ENCODE measurements at places on chromosomes 16 and 17. TPM values are rescaled to one million over a fixed set of nuclear protein-coding genes. Genes with fewer than 3 reads are reported as not detected.
A peak's percentile ranks its signal among the peaks of the same experiment; 100 is the strongest.

GRCh38 chr17:19744492-19744891 is 3.6 kb downstream of the ALDH3A1 start:
- H3K27ac ChIP-seq = no peak overlapping the region
- no peak for DNase-seq
- no peaks in the 10 kb centered on the region for H3K27me3 ChIP-seq
- no peaks in the 10 kb centered on the region for H3K36me3 ChIP-seq

- H3K27me3 ChIP-seq = no peaks in the 10 kb centered on the region
- H3K27ac ChIP-seq = no peak overlapping the region
Observed at GRCh38 chr16:82793528-82794245, 166.9 kb downstream of the CDH13 start.

DNA sequence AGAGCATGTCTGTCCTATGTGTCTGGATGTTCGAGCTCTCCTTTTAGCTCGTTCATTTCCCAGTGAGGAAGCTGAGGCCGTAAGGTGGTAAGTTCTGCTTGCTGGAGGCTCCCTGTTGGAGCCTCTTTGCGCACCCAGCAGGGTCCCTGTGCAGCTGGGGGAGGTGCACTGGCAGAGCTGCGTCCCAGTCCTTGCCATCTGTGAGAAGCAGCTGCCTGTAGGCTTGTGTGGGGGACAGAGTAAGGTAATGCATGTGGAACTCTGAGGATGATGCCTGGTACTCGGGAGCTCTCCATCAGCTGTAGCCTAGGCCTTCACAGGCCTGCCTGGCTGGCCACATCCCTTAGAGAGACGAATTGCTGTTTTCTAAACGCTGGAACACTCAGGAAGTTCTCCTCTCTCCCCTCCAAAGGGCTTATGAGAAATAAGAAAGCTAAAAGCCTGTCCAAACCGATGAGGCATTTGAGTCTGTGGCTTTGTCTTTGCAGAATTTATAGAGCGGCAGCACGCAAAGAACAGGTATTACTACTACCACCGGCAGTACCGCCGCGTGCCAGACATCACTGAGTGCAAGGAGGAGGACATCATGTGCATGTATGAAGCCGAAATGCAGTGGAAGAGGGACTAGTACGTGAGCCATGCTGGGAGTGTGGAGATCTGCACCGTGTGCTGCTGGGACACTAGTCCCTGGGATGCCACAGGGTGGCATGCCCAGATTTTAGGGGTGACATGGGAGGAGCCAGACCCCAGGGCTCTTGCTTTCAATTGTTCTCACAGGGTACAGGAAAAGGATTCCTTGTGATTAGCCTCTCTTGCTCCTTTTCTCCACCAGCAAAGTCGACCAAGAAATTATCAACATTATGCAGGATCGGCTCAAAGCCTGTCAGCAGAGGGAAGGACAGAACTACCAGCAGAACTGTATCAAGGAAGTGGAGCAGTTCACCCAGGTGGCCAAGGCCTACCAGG is 1.6 kb downstream of the NDUFB10 start:
- no peak for DNase-seq
- H3K27ac ChIP-seq = no peak overlapping the region
- peak overlapping the region; percentile 100 for H3K4me3 ChIP-seq

DNA sequence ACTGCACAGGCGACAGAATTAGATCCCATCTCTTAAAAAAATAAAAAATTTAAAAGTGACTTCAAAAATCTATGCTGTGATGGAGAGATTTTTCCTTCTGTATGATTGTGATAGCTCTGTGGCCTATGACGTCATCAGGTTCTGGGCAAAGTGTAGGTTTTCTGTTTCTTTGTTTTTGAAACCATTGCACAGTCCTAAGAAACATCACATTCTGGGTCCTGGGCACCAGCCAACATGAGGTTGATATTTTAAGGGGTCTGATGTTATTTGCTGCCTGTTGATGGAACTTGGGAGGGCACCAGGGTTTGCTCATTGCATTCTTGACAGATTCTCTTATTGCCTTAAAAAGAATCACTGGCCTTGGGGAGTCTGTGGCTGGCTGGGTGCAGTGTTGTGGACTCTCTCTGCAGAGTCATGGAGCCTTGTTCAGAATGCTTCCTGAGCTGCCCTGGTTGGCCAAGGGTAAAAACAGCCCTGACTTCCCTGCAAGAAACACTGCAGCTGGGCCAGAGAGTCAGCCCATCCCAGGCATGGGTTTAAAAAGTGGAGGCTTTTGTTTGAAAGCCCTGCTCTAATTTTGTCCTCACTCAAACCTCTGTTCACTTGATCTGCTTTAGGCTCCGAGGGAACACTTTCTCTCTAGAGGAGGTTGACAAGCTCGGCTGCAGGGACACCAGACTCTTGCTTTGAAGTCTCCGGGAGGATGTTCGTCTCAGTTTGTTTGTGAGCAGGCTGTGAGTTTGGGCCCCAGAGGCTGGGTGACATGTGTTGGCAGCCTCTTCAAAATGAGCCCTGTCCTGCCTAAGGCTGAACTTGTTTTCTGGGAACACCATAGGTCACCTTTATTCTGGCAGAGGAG is 10.5 kb upstream of the CYLD start:
- H3K4me3 ChIP-seq = no peak overlapping the region
- H3K27me3 ChIP-seq = no peaks in the 10 kb centered on the region
- no peak overlapping the region for H3K27ac ChIP-seq
- DNase-seq = no peak

DNA sequence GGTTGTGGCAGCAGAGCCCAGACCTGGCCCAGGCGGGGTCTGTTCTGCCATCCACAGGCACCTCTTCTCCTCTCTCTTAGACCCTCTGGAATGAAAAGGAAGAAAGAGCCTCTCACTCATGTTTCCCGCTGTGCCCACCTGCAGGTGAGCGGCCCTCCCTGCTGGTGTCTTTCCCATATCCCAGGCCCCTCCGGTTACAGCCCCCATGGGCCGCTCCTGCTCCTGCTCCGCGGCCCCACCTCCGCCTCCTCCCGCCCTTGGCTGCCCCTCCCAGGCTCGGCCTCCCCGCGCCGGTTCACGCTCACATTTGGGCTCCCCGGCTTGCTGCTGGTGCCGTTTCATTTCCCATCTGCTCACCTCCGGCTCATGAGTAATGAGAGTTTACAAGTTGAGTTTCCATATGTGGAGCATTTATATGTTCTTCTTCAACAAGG is 98.7 kb upstream of the SDK2 start:
- H3K4me1 ChIP-seq = peaks cover 3% of the 10 kb centered on the region
- peaks cover 51% of the 10 kb centered on the region for H3K27me3 ChIP-seq

DNA sequence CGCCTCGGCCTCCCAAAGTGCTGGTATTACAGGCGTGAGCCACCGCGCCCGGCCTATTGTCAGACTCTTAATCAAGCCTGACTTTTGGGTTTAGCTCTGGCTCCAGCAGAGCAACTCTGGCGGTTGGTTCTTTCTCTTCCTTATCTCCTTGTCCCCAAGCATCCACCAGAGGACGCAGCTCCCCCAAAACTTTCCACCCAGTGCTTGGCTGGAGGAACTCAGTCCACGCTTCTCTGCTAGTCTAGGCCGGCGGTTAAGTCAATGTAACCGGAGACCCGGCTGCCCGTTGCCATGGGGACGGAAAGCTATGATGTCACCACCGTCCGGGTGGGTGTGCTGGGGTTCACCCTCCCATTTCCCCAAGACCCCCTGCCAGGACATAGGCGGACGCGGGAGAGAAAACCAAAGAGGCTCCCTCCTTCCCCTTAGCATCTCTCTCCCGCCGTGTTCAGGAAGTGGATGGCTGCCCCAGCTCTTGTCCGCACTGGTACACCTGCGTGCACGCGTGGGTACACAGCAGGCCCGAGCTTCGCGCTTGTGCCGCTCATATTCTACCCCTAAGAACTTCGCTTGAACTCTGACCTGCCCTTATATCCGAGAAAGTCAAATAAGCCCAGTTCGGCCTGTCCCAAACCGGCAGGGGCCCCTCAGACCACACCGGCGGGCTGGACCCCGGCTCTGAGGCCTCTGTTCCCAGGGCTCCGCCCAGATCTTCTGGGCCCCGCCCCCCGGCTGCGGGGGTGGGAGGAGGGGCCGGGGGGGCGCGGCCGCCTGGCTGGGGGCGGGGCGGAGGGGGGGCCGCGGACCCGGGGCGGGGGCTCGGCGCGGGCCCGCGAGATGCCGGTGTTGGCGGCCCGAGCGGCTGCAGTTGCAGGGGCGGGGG is at the start of gene RND2:
Gene RND2 (plus strand): TSS at position 825 of the 883 bp plus-strand sequence. CDS start 117 bp downstream, outside the sequence.
- H3K27me3 ChIP-seq = no peaks in the 10 kb centered on the region
- H3K4me1 ChIP-seq = peaks cover 17% of the 10 kb centered on the region
- H3K36me3 ChIP-seq = no peaks in the 10 kb centered on the region
- peak; percentile 88 for DNase-seq

GRCh38 chr17:27345141-27345904 is 51.4 kb downstream of the WSB1 start:
- peak overlapping the region; percentile 30 for H3K4me3 ChIP-seq
- no peaks in the 10 kb centered on the region for H3K36me3 ChIP-seq
- H3K27ac ChIP-seq = peak overlapping the region; percentile 28
- H3K4me1 ChIP-seq = peaks cover 3% of the 10 kb centered on the region

GRCh38 chr16:89742948-89743347 is 21.6 kb downstream of the ZNF276 start:
- no peak overlapping the region for H3K27ac ChIP-seq
- H3K36me3 ChIP-seq = peaks cover 77% of the 10 kb centered on the region
- H3K4me3 ChIP-seq = no peak overlapping the region
- H3K4me1 ChIP-seq = no peaks in the 10 kb centered on the region

- H3K4me3 ChIP-seq = no peak overlapping the region
- H3K4me1 ChIP-seq = no peaks in the 10 kb centered on the region
- no peaks in the 10 kb centered on the region for H3K36me3 ChIP-seq
- H3K27me3 ChIP-seq = no peaks in the 10 kb centered on the region
- DNase-seq = no peak
- no peak overlapping the region for H3K27ac ChIP-seq
Observed at GRCh38 chr16:87815567-87815966, 49.8 kb upstream of the KLHDC4 start.

DNA sequence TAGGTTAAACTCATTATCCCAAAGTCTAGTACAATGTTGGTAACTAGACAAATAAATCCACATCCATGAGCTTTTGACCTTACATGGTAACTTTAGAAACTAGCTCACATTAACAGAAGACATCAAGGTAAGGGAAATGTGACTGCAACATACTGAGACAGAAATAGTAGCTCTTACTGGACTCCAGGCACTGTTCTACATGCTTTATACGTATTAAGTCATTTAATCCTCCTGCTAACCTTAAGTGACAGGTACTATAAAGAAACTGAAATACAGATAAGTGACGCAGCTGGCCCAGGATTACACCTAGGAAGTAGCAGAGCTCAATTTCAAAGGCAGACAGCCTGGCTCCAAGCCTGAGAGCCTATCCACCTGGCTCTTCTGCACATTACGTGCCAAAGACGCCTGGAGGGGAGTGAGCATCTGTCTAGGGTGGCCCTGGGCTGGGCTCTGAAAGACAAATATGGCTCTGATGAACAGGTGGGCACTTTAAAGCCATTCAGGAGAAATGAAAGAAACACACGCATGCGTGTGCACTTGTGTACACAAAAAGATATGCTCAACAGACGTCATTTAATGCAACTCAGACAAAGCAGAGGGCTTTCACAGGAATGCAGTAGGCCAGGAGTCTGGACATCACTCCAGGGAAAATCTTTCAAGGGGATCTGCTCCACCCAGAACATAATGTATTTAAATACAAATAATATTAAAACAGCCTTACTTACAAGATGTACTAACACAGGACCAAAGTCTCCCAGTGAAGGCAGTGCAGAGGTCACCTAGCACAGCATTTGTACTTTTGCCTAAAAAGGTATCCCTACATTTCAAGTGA is 4.4 kb downstream of the ZC3H7A start:
- peaks cover 4% of the 10 kb centered on the region for H3K36me3 ChIP-seq
- peaks cover 33% of the 10 kb centered on the region for H3K4me1 ChIP-seq
- H3K27ac ChIP-seq = peak overlapping the region; percentile 69
- H3K4me3 ChIP-seq = no peak overlapping the region

- no peak for DNase-seq
- no peak overlapping the region for H3K4me3 ChIP-seq
- H3K27ac ChIP-seq = no peak overlapping the region
Observed at GRCh38 chr17:68824707-68825106, 130.5 kb downstream of the ABCA8 start.

DNA sequence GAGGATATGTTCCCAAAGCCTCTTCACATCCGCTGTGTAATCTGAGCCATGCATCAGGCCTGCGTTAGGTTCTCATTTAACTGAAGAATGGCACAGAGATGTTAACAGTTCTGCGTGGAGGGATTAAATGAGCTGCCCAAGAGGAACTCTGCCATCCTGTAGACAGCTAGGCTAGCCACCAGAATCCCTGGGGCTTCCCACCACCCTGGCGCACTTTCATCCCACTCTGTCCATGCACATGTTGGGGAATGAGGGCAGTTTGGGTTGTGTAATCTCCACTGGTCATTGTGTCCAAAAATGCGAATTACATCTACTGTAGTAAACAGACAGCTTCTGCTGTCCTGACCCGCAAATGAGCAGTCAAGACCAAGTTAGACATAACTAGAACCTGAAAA is 1.0 kb upstream of the GLG1 start:
- H3K27me3 ChIP-seq = no peaks in the 10 kb centered on the region
- H3K4me1 ChIP-seq = peaks cover 3% of the 10 kb centered on the region
- peak overlapping the region; percentile 17 for H3K27ac ChIP-seq
- H3K4me3 ChIP-seq = no peak overlapping the region
- no peaks in the 10 kb centered on the region for H3K36me3 ChIP-seq

DNA sequence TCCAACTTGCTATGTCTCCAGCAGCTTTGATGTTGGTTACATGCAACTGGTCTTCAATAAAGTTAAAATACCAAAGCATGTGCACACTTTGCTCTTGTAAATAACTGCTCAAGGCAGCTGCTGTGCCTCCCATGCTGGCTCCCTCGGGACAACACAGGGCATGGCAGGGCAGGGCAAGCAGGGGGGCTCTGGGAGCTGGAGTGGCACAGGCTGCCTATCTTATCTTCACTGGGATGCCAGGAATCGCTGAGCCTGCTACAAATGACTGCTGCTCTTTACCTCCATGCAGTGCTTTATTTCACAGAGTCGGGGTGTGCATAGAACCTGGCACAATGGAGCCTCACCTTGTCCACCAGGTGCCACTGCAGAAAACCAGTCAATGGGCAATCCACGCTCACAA is 21.8 kb downstream of the PEMT start:
- peaks cover 45% of the 10 kb centered on the region for H3K4me1 ChIP-seq
- no peaks in the 10 kb centered on the region for H3K27me3 ChIP-seq
- H3K27ac ChIP-seq = no peak overlapping the region
- DNase-seq = no peak
- H3K36me3 ChIP-seq = no peaks in the 10 kb centered on the region

DNA sequence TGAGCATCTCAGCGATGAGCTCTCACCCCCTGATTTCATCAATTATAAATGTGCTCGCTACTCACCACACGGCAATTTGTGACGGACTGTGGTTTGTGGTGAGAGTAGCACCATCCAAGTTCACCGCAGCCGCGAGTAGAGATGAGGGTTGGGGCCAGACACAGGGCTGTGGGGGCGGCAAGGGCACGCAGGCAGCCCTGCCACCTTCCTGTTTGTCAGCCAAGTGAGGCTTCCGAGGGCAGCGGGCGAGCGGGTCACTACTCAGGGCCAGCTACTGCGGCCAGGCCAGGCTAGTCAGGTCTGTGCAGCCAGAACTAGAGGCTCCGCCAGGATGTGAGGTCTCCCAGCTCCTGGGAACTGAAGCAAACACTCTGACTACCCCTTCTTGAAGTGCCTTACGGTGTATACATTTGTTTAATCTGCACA is 39.6 kb upstream of the MEOX1 start:
- H3K4me1 ChIP-seq = no peaks in the 10 kb centered on the region
- DNase-seq = no peak
- H3K27me3 ChIP-seq = peaks cover 5% of the 10 kb centered on the region
- H3K36me3 ChIP-seq = no peaks in the 10 kb centered on the region

The CCL7 gene
- not detected for polyA plus RNA-seq

The USP7 gene
- 110 TPM for polyA plus RNA-seq

The KRTAP1-5 gene
- polyA plus RNA-seq = not detected

The HAP1 gene
- 0.39 TPM for polyA plus RNA-seq

The SLFN14 gene
- polyA plus RNA-seq = 0.21 TPM

The RRAD gene
- polyA plus RNA-seq = 2.0 TPM

The ST6GALNAC2 gene
- polyA plus RNA-seq = 3.9 TPM

The PRSS33 gene
- polyA plus RNA-seq = 0.13 TPM

The ABCA3 gene
- polyA plus RNA-seq = 4.7 TPM

The CARD14 gene
- polyA plus RNA-seq = 3.2 TPM
